IgD-negative memory B cell (primary cell): ENCODE measurements at places on chromosomes 16 and 17. TPM values are rescaled to one million over a fixed set of nuclear protein-coding genes. Genes with fewer than 3 reads are reported as not detected.

Gene GJD3
- polyA plus RNA-seq = not detected

Gene CD300H
- polyA plus RNA-seq = 0.61 TPM

Gene KRTAP4-9
- not detected for polyA plus RNA-seq

Gene CA5A
- not detected for polyA plus RNA-seq

Gene SLC2A4
- polyA plus RNA-seq = not detected

Gene MPO
- polyA plus RNA-seq = not detected

Gene TTYH2
- 0.58 TPM for polyA plus RNA-seq

Gene NPIPB9
- polyA plus RNA-seq = 0.31 TPM

Gene HOXB4
- 0.14 TPM for polyA plus RNA-seq

Gene ZG16
- polyA plus RNA-seq = not detected

Gene CYB561
- 1.5 TPM for polyA plus RNA-seq

Gene SNX20
- 44.6 TPM for polyA plus RNA-seq

Gene KRTAP2-3
- polyA plus RNA-seq = not detected

Gene CLEC18A
- polyA plus RNA-seq = not detected

Gene SDR42E1
- polyA plus RNA-seq = 2.2 TPM

Gene HES7
- not detected for polyA plus RNA-seq

Gene ACACA
- 6.0 TPM for polyA plus RNA-seq

Gene ZNF469
- 0.26 TPM for polyA plus RNA-seq

Gene GFAP
- polyA plus RNA-seq = 0.45 TPM

Gene YBX2
- not detected for polyA plus RNA-seq

Gene CD300E
- polyA plus RNA-seq = 0.11 TPM

Gene RAB11FIP4
- polyA plus RNA-seq = 21.0 TPM

Gene GUCY2D
- 0.18 TPM for polyA plus RNA-seq
